Muscle of leg (tissue), 16 donors: ENCODE measurements at places on chromosomes 5 and 9.

GRCh38 chr9:35758475-35759050 is 4.5 kb upstream of the MSMP start:
- H3K36me3 ChIP-seq: peaks cover 21% of the 10 kb centered on the region
- no peak overlapping the region for H3K4me3 ChIP-seq
- no peaks in the 10 kb centered on the region for H3K27me3 ChIP-seq
- H3K27ac ChIP-seq: no peak overlapping the region

DNA sequence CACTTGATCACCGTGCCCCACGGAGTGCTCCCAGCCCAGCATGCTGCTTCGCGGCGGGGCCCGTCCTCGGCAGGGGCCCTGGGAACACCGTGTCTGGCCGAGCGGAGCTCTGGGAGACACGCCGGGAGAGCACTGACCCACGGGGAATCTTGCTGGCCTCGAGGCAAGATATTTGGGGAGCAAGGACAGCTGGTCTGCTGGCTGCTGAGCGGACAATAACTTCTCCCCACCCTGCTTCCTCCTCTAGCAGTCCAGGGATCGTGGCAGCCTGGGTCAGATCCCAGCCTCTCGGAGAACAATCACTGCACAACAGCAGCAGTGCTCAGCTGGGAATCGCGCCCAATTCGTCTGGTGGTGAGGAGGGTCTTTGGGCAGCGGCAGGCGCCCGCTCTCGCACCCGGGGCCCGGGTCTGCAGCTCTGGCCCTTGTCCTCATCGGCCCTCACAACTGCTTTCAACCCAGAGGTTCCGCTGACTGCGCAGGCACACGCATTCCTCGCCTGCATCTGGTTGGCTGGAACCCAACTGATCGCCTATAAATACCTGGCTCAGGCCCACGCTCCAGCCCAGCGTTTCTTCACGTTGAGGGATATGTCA is 43.4 kb downstream of the DBH start:
- peaks cover 64% of the 10 kb centered on the region for H3K4me1 ChIP-seq

GRCh38 chr5:65873181-65873750 is 53.1 kb upstream of the ERBIN start:
- no peak for DNase-seq
- H3K27ac ChIP-seq: no peak overlapping the region
- no peaks in the 10 kb centered on the region for H3K36me3 ChIP-seq

DNA sequence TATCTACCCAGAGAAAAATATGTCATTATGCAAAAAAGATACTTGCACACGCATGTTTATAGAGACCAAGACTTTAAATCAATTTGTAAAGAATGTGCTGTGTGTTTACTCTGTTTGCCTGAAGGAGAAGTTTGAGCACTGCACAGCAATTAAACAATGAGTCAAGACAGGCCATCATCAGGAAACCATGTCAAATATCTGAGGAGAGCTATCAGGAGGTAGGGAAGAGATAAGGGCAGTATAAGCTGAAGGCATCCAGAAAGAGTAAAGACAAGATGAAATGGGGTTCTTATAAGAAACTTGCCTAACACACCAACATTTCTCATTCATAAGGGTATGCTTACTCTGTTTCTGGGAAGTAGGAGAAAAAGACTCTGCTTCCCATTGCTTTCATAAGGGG is 405.8 kb upstream of the PTGER4 start:
- no peak for DNase-seq
- H3K4me3 ChIP-seq: no peak overlapping the region
- H3K27ac ChIP-seq: no peak overlapping the region
